HepG2 (cell line): ENCODE measurements at places on chromosomes 2 and 18. TPM values are rescaled to one million over a fixed set of nuclear protein-coding genes. Genes with fewer than 3 reads are reported as not detected.

- peak within 1 kb of the TSS; percentile 87 for H3K4me3 ChIP-seq
- no peaks in the 10 kb centered on the region for H3K27me3 ChIP-seq
- H3K27ac ChIP-seq = peak within 1 kb of the TSS; percentile 81
- peaks cover 37% of the 10 kb centered on the region for H3K36me3 ChIP-seq
- H3K4me1 ChIP-seq = peaks cover 28% of the 10 kb centered on the region
These were observed at the start of gene CCDC138 for GRCh38 chr2:108786354-108787215. Gene CCDC138, plus strand, starts transcription at chr2:108786771. Its CDS starts 52 bp downstream, at chr2:108786823.

- H3K4me3 ChIP-seq = no peak overlapping the region
- DNase-seq = no peak
- no peaks in the 10 kb centered on the region for H3K27me3 ChIP-seq
- no peak overlapping the region for H3K27ac ChIP-seq
- no peaks in the 10 kb centered on the region for H3K4me1 ChIP-seq
- H3K36me3 ChIP-seq = no peaks in the 10 kb centered on the region
These were observed 86.8 kb upstream of the SPHKAP start for GRCh38 chr2:228268301-228268700.

- H3K36me3 ChIP-seq = no peaks in the 10 kb centered on the region
- H3K27ac ChIP-seq = no peak overlapping the region
- peaks cover 5% of the 10 kb centered on the region; the same call in 1 of the 3 replicates for H3K27me3 ChIP-seq
- no peak for DNase-seq
- H3K4me1 ChIP-seq = no peaks in the 10 kb centered on the region
- H3K4me3 ChIP-seq = no peak overlapping the region
These were observed 72.4 kb upstream of the TNP1 start for GRCh38 chr2:216932113-216932862.

Gene FAP
- total RNA-seq = not detected in 2 replicates

Gene KCNJ3
- not detected in 2 replicates for total RNA-seq

Gene APCDD1
- total RNA-seq = 2.1 and 2.4 TPM in 2 replicates

Gene FAM124B
- not detected in 2 replicates for total RNA-seq

Gene DSG2
- 23.3 and 24.4 TPM in 2 replicates for total RNA-seq
